Activated T-cell treated with anti-CD3 and anti-CD28 coated beads for 48 hours (primary cell): ENCODE measurements at places on chromosomes 16 and 17.

DNA sequence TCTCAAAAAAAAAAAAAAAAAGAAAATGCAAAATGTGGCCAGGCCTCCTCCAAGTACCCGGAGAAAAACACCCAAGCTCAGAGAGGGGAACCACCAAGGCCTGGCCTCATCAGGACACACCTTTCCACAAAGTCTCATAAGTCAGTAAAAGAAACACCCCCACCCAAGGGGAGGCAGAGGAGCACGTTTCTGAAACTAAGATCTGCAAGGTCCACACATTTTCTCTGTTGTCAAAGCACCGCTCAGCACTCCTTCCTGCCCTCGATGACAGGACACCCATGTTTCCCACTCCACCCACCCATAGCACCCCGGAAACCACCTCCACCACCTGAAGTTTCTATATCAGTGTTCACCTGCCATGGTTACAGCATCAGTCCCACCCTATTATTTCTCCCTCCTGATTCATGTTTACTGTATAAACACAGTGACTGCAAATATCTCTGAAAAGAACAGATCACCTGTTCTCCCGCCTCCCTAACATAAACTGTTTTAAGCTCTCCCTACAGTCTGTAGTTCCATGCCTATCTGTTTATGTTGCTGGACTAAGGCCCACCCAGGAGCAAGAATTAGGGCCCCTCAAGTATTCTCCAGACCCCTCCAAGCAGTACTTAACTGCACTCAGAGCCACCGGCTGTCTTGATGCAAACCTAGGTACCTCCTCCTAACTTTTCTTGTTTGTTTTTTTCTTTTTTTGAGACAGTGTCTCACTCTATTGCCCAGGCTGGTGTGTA is 2.0 kb downstream of the CORO7 start:
- DNase-seq: peak; percentile 73

GRCh38 chr16:383326-384051 is 1.7 kb upstream of the PGAP6 start:
- no peak for DNase-seq

DNA sequence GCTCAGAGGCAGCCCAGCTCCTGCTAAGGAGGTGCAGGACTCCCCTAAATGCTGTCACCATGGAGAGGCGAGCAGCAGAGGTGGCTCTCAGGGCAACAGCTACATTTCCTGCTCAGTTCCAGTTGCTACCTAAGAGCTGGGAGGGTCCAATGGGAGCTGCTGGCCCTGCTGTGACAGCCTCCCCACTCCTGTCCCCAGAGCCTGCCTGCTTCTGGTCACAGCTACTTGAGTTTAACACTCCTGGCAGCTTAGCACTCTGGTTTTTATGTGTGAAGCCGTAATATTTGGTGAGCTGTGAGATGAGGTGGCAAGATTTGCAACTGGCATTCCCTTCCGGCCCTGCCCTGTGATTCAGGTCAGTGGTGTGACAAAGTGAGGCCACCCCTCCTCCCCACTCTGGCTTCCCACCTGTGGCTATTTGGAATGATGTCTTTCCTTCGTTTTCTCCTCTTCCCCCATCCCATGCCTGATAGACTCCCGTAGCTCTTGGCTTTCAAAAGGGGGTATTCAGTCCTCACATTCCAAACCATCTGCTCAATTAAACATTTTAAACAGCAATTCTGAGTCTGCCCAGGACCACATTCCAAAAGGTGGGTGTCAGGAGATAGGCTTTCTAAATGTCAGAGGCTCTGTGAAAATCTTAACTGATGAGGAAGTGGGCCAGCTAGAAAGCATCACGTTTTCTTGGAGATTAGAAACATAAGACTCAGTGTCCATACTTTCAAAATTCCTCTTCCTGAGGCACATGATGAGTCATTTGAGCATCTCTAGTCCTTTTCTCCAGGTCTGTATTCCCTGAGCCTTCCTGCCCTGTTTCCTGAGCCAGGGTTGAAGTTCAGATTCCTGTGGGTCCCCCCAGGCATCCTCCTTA is 42.6 kb upstream of the SKAP1 start:
- DNase-seq: no peak

GRCh38 chr17:80327518-80327917 is 66.9 kb downstream of the RNF213 start:
- no peak for DNase-seq

GRCh38 chr16:56941092-56941491 is 9.2 kb downstream of the HERPUD1 start:
- no peak for DNase-seq

- no peak for DNase-seq
Measured at GRCh38 chr17:43118679-43119615, 6.2 kb downstream of the BRCA1 start.

GRCh38 chr17:47763913-47764582 is 31.0 kb downstream of the TBX21 start:
- no peak for DNase-seq

DNA sequence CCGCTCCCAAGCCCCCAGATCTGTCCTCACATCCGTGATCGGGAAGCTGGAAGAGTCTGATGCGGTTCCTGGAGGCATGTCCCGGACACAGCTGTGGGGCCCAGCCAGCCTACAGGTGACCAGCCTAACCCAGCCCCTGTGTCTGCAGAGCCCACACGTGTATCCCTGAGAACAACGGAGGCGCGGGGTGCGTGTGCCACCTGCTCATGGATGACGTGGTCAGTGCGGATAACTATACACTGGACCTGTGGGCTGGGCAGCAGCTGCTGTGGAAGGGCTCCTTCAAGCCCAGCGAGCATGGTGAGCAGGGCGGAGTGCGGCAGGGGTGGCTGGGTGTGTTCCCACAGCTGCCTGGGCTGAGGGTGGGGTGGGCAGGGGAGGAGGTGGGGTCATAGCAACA is 30.9 kb downstream of the IL4R start:
- no peak for DNase-seq

DNA sequence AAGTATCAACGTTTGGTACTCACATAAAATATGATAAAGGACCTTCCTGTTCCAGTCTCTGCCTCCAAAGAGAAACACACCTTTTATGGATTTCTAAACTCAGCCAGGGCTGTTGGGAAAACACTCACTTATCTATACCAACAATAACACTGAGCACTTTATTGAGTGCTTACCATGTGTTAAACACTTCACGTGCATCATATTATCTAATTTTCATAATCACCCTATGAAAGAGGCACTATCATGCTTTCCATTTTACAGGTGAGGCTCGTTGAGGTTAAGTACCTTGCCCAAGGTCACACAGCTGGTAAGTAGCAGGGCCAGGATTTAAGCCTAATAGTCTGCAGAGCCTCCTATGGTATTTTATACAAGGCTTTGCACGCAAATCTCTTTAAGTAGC is 251.5 kb upstream of the SOX9 start:
- DNase-seq: no peak

- peak; percentile 69 for DNase-seq
Measured at GRCh38 chr17:80891397-80892018, 100.1 kb upstream of the CHMP6 start.

DNA sequence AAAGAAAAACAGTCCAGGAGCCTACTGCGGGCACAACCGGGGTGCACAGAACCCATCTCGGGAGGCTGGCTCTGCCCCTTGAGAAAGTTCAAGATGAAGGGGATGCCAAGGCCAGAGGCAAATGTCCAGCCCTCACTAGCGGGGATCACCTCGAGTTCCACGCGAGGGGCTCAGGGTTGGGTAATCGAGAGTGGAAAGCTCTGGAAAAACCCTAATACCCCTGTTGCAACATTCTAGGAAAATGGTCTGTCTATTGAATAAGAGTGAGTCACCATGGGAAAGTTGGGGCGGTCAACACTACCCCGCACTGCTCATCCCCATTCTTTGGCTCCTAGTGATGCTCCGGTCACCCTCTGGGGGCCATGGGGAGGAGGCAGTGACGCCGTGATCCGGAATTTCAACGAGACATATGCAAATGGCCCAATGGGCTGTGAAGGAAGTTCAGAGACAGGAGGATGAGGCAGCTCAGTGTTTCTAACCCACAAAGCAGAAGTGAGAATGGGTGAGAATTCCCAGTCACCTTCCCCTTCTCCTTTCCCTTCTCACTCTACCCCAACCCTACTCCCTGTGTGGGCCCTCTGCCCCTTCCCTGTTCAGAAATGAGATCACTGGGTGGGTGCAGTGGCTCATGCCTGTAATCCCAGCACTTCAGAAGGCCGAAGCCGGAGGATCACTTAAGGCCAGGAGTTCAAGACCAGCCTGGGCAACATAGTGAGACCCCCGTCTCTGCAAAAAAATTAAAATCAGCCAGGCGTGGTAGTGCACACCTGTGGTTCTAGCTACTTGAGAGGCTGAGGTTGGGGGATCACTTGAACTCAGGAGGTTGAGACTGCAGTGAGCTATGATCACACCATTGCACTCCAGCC is 22.4 kb downstream of the SOCS3 start:
- DNase-seq: no peak

- no peak for DNase-seq
Measured at GRCh38 chr17:30413109-30413508, 34.4 kb downstream of the CPD start.

- no peak for DNase-seq
Measured at GRCh38 chr16:82226327-82226726, 56.3 kb upstream of the MPHOSPH6 start.

GRCh38 chr17:78253946-78254672 is 22.7 kb downstream of the TMEM235 start:
- peak; percentile 81 for DNase-seq

DNA sequence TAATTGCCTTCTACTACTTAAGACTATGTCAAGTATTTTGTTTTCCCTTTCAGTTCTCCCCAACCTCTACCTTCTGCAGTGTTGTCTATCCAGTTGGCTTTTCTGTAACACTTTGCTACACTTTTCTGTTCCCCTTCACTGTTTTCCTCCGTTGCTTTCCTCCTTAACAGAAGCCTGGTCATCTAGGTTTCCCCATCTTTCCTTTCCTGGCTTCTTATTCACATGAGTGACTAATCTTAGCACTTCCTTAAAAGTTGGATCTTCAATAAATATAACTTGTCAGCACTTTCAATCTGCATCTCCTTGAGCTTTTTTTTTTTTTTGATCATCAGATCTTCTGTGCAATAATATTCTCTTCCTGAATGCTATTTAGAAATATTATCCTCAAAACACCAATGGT is 2.8 kb upstream of the SLFN11 start:
- no peak for DNase-seq

DNA sequence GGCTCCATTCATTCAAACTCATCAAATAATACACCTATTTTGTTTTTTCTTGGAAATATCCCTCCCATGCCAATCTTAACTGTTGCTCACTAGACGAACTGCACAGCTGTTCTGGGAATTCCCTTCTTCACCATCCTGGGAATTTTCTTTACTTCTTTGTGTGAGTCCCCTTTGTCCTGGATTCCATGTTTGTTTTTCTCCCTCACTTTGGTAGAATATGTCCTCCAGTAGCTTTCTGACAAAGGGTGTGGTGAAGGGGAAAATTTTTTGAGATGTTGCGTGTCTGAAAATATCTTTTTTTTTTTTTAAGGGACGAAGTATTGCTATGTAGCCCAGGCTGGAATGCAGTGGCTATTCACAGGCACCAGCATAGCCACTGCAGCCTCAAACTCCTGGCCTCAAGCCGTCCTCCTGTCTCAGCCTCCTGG is 17.2 kb upstream of the UTP6 start:
- no peak for DNase-seq

- no peak for DNase-seq
Measured at GRCh38 chr17:50604513-50604912, 30.2 kb upstream of the ABCC3 start.

DNA sequence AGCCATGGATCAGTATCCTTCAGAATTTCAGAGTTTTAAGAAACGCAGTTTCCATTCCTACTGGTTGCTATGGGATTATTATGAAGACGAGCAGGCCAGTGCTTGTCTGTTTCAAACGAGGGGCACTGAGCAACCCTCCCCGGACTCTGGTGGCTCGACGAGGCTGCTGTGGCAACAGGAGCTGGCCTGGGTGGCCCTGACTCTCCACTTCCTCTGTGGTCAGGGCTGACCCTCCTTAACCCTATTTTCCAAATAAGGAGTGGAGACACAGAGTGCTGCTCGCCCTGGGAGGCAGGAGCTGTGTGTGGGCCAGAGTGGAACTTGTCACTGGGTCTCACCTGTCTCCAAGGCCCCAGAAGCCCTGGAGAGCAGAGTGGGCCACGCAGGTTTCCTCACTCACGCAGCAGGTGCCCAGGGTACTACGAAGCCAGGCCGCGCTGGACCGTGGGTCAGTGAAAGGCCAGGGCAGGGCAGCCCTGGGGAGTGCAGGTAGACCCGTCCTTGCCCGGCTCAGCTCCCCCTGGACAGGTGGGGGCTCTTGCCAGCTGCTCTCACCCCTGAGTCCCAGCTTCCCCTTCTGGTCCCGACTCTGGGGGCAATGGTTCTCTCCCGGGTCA is 3.3 kb downstream of the GALNS start:
- no peak for DNase-seq

DNA sequence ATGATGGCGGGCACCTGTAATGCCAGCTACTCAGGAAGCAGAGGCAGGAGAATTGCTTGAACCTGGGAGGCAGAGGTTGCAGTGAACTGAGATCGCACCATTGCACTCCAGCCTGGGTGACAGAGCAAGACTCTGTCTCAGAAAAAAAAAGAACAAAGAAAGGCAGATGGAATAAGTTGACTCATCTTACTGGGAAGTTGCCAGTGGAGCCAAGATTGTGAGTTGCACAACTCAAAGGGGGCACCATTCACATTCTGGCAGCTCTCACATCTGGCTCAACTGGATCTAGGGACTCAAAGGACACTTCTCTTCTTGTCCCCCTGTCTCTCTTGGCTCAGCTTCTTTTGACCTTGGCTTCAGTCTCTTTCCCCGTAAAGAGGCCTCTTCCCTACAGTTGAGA is 53.7 kb upstream of the ETV4 start:
- DNase-seq: no peak

- no peak for DNase-seq
Measured at GRCh38 chr16:55470533-55471371, 8.2 kb upstream of the MMP2 start.

GRCh38 chr17:11515901-11516300 is 82.4 kb upstream of the DNAH9 start:
- DNase-seq: no peak

DNA sequence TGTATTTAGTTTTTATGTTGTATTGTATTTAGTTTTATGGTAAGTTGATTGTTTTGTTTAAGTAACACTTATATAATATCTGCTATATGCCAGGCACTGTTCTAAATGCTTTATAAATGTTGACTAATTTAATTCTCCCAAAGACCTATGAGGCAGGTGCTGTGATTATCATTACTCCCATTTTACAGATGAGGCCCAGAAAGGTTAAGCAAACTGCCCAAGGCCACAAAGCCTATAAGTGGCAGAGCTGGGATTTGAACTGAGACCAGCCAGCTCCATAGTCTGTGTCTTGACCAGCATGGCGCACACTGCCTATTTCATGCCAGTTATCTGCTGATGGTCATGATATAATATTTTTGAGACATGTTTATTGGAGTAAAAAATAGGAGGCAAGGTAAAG is 24.0 kb downstream of the IL21R start:
- DNase-seq: no peak
